ENCODE measurements at places on chromosomes 5 and 9.
A peak's percentile ranks its signal among the peaks of the same experiment; 100 is the strongest.

- no peak for DNase-seq
These were observed 20.7 kb upstream of the STX17 start for GRCh38 chr9:99885747-99886146.

DNA sequence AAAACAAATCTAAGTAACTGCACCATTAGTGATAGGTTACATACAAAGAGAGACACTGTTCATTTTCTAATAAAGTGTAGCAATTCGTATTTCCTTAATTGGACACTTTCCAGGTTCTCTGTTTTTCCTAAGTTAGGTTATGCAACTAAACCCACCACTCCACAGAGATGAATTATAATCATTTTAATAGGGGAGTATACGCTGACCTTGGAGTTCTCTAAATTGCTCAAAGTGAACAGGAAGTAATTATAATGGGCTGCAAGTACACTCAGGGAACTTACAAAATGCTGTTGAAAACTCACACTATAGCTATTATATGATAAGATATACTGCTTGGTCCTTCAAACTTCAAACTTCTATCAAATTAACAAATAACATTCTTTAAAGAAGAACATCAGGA is 18.2 kb upstream of the ADCY2 start:
- DNase-seq = no peak

DNA sequence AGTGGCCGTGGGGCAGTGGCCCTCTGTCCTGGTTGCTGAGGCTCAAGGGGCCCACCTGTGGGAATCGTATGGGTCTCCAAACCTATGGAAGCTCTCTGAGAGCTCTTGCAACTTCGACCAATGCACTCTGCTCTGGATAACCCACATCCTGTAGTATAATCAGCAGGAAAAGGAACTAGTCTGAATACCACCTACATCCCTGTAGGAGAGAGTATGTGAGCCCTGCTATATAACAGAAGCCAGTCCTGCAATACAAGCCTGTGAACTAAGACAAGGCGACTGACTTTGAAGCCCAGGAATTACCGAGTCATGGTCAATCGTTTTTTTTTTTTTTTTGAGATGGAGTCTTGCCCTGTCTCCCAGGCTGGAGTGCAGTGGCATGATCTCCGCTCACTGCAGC is 29.8 kb upstream of the BICD2 start:
- no peak for DNase-seq

GRCh38 chr5:160507221-160507721 is 85.6 kb downstream of the PTTG1 start:
- DNase-seq = peak; percentile 34

- no peak for DNase-seq
These were observed 16.7 kb downstream of the UBE2D2 start for GRCh38 chr5:139577689-139578290.

DNA sequence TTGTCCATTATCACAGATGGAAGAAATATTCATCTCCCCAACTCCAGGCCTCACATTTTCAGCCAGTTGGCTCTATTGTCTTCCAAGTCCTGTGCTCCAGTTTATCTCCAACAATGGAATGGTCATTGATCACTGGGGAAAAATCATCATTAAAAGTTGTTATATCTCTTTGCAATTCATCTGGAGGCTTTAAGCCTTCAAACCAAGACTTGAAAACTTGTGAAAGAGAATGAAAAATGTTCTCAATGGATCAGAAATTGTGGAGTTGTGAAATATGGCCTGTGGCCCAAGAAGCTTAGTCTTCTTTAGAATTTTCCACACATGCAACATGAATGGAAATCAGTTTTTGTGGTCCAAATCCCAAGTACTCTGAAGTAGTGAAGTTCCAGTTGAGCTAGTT is 569.6 kb downstream of the EBF1 start:
- DNase-seq = no peak

DNA sequence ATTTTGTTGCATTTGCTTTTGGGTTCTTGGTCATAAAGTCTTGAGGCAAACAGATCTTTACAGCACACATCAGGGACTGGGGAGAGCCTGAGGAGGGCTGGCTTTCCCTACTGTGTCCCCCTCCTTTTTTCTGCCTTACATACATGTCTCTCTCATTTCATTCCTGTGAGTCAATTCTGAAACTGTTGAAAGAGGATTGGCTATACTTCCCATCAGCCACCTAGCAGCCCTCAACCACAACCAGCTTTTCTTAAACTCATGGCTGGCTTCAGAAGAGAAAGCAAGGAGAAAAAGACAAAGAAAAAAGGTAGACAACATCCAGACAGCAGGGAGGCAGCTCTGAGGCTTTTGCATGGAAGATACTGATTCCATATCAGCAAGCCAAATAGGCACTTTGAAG is 374.8 kb upstream of the KIF2A start:
- no peak for DNase-seq

DNA sequence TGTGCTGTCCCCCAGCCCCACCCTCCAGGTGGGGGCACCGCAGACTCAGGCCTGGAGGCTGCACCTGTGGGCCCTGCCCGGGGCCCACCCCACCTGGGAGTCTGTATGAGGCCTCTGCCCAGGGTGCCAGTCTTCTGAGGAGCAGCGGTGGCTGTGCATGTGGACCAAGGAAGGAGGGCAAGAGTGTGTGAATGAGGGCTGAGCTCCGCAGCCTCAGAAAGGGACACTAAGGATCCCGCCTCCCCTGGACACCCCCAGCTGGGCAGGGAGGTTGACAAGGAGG is 19.1 kb downstream of the FGD3 start:
- DNase-seq = no peak

DNA sequence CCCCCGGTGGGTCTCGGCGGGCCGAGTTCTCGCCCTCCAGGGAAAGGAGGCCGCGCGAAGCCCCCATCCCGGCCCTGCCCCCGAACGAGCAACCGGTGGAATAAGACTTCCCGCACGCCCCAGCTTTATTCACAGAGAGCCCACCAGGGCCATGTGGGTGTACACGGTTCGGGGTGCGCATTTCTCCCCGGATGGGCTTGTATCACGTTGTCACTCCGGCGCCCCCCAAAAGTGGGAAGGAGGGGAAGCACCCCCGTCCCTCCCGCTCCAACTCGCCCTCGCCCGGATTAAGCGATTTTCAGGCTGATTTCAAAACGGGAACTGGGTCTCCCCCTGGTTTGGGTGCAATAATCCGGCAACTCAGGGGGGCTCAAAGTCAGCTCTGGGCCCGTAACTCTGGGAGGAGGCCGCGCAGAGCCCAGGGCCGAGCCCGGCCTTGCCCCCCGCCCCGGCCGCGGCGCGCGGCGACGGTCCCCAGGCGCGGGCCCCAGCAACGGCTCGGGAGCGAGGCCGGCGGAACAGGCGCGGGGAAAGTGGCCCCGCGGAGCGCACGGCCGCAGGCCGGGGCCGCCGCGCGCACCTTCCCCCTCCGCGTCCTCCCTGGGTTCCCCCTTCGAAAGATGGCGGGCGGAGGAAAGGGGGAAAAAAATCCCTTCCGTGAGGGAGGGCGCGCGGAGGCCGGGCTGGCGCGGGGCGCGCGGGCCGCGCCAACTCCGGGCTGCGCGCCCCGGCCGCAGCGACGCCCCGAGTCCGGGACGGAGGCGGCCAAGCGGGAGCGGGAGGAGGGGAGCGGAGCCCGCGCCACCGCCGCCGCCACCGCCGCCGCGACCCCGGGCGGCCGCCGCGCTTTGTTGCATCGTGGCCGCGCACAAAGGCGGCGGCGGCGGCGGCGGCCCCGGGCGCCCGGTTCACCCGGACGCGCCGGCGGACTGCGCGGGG is 644 bp downstream of the BRD3 start:
- DNase-seq = peak; percentile 36

DNA sequence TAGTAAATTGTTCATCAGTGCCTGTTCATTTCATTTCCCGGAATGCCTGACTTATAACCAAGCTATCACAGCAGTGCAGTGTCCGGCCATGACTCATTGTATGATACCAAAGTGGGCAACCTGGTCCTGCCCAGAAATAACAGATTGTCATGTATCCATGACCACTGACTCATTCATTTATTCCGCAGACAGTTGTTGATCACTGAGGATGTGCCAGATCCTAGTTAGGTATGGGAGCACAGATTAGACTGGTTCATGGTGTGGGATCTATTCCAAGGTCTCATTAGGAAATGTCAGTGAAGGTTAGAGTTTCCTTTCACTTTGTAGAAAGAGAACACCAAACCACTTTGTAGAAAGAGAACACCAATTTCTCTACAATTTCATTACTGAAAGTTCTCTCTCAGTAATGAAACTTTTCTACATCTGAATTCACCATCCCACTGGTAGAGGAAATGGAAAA is 8.7 kb downstream of the NREP start:
- no peak for DNase-seq

GRCh38 chr5:41621420-41621819 is 111.0 kb upstream of the PLCXD3 start:
- no peak for DNase-seq

GRCh38 chr9:122923947-122924346 is 7.4 kb downstream of the ZBTB26 start:
- DNase-seq = no peak

GRCh38 chr5:133769842-133770241 is 157.5 kb upstream of the FSTL4 start:
- DNase-seq = no peak

DNA sequence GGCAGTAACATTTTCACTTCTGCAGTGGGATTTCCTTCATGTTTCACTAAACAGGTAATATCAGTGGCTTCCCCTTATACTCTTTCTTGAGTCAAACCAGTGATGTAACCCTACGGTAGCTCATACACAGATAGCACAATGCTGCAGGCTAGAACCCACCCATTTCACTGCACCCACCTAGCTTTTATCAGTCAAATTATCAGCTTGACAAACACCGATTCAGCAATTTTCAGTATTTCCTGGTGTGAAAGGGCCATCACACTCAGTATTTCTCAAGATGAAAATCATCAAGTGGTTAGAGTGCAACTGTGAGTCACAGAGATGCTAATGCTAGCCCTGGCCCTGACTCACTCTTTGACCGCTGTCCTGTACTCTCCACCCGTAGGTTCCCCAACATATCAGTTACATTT is 242.3 kb upstream of the PTGER4 start:
- peak; percentile 40 for DNase-seq
